ENCODE measurements at places on chromosomes 6 and 20. TPM values are rescaled to one million over a fixed set of nuclear protein-coding genes. Genes with fewer than 3 reads are reported as not detected.

The EBF4 gene
- 4.2 TPM for total RNA-seq

The TSBP1 gene
- not detected for total RNA-seq

The MYH7B gene
- total RNA-seq: 0.58 TPM

The TFAP2B gene
- total RNA-seq: not detected

The SSTR4 gene
- total RNA-seq: not detected

The DEFB132 gene
- not detected for total RNA-seq

The BMP7 gene
- total RNA-seq: not detected

The CST5 gene
- total RNA-seq: not detected

The HMGN4 gene
- 24.8 TPM for total RNA-seq

The AHCY gene
- 16.7 TPM for total RNA-seq

The CCN5 gene
- total RNA-seq: not detected

The COL9A1 gene
- not detected for total RNA-seq

The SUMO4 gene
- total RNA-seq: 8.6 TPM

The DEFB125 gene
- total RNA-seq: not detected

The PARD6B gene
- total RNA-seq: 8.2 TPM

The SLC22A16 gene
- not detected for total RNA-seq

The KCTD20 gene
- total RNA-seq: 39.5 TPM

The ABHD12 gene
- 17.0 TPM for total RNA-seq

The C20orf204 gene
- 6.4 TPM for total RNA-seq

The BMP6 gene
- total RNA-seq: not detected

The ATP9A gene
- 0.19 TPM for total RNA-seq

The SLC22A2 gene
- total RNA-seq: not detected

The KIF25 gene
- not detected for total RNA-seq

The MUC22 gene
- total RNA-seq: not detected

The PREX1 gene
- total RNA-seq: 74.5 TPM

The TMEM181 gene
- total RNA-seq: 10.2 TPM

The PNPLA1 gene
- total RNA-seq: not detected

Data from CD4-positive, alpha-beta T cell (primary cell).